ENCODE measurements at places on chromosomes 4 and X. TPM values are rescaled to one million over a fixed set of nuclear protein-coding genes. Genes with fewer than 3 reads are reported as not detected.

DNA sequence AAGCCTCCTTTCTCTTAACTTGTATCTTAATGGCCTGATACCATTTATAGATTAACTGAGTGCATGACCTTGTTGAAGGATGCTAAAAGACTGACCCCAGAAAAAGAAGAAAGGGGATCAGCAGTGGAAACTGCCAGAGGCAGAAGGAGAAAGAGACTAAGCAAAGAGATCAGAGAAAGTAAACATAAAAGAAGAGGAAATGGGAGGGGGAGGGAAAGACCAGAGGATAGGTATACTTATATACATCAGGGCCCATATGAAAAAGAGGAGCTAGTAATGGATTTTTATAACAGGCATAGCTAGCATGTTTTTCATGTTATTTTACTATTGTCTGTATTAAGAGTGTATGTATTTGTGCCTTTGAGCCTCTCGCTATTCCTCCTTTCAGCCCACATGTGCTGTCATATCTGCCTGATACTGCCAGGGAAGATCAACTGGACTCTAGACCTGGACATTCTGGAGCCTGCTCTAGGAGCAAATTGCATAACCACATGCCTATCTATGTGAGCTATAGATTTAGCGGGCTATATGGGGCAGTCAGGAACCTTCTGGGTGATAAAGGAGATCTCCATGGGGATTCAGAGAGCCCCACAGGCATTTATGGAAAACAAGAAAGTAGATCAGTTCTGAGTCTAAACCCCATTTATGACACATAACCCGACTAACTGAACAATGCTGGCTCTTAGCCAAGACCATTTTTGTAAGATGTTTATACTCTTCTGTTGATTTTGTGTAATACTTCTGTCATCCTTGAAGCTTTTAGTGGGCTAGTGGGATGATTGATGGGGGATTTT lies 13.4 kb upstream of the SNX12 start:
- DNase-seq: no peak

DNA sequence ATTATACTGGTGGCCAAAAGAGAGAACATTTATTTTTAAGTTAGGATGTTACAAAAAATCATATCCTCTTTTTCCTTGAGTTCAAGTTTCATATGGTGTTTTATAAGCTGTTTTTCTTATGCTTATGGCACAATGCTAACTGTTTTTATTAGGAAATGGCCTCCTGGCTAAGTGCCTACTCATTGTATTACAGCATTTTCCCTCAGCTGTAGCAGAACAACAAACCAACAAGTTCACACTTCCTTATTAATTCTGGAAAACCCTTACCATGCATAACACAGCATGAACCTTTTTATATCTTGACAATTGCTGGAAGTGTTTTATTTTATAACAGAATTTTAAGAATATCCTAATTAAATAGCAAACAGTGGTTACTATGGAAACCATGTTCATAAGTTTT lies 165.8 kb downstream of the GASK1B start:
- no peak for DNase-seq

GRCh38 chrX:39725928-39726619 lies 371.7 kb downstream of the BCOR start:
- DNase-seq: no peak

DNA sequence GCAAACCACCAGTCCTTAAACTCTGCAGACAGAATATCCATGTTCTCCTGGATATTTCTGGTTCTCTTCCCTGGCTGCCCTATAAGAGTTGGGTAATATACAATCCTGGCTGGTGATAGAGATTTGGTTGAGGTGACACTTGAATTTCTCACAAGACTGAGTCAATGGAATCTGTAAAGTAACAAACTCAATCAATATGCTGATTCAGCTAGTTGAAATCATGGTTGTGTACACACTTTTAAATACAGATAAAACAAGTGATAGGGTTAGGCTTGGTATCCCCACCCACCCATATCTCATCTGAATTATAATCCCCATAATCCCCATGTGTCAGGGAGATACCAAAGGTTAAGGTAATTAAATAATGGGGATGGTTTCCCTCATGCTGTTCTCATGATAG lies 349.2 kb upstream of the MAD2L1 start:
- DNase-seq: no peak

DNA sequence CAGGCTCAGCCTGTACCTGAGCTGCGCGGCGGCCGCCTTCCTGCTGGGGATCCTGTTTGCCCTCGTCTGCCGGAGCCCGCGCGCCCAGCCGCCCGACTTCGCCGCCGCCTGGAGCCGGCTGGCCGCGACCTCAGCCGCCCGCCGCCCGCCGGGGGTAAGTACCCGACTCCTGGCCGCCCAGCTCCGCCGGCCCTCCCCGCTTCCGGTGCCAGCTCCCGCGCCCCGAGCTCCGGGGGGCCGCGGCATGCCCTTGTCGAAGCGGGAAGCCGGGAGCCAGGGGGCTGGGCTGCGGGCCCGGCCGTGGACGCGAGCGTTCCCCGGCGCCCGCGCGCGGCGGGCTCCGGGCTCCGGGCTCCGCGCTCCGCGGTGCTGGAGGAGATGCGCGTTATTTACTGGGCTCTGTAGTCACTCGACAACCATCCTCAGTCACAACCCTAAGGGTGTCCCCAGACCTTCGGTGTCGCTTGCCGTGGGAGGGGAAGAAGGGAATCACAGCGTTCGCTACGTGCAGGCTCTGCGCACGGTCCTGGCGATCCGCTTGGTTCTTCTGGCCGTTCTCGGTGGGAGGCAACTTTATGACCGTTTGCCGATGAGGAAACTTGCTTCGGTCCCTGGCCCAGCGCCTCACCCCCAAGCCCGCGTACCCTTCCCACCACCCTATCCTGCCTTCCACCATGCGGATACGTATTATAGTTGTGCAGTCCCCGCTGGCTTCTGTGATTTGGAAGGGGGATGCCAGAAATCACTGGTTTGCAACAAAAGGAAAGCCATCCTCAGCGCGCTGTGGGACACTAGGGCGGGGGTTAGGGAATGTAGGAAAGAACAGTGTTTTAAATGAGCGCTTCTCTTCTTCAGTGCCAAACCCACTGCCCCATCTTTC lies 944 bp downstream of the SNX25 start:
- DNase-seq: peak; percentile 69

DNA sequence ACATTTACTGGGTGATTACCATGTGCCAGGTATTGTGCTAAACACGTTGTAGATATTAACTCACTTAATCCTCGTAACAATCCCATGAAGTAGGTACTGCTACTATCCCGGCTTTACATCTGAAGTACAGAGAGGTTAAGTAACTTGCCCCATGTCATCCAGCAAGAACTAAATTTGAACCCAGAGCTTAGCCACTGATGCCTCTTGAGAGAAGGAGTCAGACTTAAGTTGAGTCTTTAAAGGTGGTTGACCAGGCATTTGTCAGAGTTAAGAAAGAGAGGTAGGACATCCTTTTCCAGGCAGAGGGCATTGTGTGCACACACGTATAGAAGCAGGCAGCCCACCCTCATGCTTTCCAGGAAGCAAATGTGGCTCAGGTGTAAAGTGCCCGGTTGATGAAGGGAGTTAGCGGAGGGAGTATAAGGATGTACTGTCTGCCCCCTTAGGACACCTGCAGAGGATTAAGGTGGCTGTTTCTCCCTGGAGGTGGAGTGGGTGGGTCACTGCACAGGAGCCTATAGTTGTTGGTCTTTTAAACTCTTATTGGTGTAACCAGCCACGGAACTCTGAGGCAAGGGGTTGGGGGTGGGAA lies 335 bp upstream of the CD38 start:
- no peak for DNase-seq

The ALAS2 gene
- total RNA-seq: 0.44 TPM

The ACOT9 gene
- total RNA-seq: 45.3 TPM

DNA sequence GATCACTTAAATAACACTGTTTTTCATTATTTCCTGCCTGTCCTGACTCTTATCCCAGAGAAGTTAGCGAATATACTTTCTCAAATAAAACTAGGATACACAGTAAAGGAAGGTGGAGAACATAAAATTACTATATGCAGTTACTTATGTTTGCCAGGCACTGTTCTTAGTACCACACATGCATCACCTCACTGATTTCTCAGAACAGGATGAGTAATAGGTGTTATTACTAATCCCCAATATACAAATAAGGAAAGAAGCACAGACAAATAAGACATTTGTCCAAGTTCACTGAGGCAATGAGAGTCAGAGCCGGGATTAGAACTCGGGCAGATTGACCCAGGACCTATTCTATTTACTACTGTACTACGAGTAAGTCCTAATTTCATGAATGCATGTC lies 91.7 kb downstream of the CORIN start:
- no peak for DNase-seq

The MFAP3L gene
- 1.5 TPM for total RNA-seq

DNA sequence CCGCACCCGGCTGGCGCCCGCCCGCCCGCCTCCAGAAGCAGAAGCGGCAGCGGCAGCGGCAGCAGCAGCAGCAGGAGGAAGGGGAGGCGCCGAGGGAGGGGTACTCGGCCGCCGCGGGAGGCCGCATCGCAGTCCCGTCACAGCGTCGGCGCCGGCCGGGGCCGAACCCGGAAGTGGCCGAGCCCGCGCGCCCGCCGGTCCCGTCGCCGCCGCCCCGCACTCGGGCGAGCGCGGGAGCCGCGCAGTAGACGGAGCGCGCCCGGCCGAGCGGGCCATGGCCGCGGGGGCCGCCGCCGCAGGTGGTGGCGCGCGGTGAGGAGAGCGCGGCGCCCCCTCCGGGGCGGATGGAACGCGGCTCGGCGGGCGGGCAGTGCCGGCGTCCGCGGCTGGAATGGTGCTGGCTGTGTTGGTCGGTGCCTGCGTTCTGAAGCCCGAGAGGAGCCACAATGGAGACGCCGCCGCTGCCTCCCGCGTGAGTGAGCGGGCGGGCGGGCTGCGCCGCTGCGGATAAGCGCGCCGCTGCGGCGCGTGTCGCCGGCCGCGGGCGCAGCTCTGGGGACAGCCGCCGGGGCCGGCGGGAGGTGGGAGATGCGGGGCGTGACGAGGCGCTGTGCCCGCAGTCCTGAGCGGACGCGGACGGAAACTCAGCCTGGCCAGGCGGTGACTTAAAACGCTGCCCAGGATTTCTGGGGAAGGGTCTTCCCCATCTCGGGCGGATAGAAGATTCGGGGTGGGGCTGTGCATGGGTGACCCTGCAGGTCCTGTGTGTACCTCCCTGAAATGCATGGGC lies at the start of gene KLHL2:
Gene KLHL2 (plus strand): TSS at position 131 of the 790 bp plus-strand sequence. CDS start 316 bp downstream, at position 447.
- DNase-seq: peak; percentile 93

- no peak for DNase-seq
Observed at GRCh38 chr4:123102897-123103471, 180.6 kb upstream of the NUDT6 start.

The APLN gene
- total RNA-seq: 14.1 TPM

DNA sequence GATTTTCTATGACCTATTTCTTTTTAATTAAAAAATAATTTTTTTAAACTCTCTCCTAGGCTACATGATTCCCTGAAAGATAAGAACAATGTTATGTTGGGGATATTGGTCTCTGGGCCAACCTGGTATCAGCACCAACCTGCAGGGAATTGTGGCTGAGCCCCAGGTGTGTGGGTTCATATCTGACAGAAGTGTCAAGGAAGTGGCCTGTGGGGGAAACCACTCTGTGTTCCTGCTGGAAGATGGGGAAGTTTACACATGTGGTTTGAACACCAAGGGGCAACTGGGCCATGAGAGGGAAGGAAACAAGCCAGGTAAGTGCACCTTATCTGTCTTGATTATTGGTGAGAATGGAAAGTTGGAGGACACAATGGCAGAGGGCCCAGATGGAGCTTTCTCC lies 13.5 kb downstream of the HERC3 start:
- no peak for DNase-seq

DNA sequence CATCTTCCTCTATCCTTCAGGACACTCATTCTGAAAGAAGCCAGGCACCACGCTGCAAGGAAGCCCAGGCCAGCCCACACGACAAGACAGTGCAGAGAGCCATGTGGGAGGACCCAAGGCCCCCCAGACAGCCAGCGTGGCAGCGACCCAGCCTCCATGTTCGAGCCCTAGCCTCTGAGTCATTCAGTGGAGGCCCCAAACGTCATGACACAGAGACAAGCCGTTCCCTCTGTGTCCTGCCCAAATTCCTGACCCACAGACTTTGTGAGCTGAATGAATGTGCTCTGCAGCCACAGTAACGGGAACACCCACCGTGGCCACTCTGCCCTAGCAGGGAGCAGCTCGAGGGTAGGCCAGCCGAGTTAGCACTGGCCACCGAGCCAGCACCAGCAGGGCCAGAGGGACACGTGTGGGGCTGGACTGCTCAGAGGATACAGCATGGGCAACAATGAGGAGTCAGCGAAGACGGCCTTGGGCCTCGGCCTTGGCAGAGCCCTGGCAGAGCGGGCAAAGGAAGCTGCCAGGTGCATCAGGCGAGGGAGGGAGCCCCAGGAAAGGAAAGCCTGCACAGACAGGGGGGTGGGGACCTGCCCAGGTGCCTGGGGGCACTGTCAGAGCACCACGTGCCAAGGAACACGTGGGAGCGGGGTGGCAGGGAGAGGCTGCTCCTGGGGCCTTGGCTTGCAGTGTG lies 8.6 kb downstream of the BLOC1S4 start:
- no peak for DNase-seq

GRCh38 chr4:100430451-100430850 lies 87.4 kb downstream of the EMCN start:
- DNase-seq: no peak

The HOPX gene
- total RNA-seq: 223 TPM

The MAGEA6 gene
- not detected for total RNA-seq

GRCh38 chr4:30716158-30716557 lies 4.0 kb upstream of the PCDH7 start:
- DNase-seq: no peak

The PRDM8 gene
- total RNA-seq: 0.39 TPM

DNA sequence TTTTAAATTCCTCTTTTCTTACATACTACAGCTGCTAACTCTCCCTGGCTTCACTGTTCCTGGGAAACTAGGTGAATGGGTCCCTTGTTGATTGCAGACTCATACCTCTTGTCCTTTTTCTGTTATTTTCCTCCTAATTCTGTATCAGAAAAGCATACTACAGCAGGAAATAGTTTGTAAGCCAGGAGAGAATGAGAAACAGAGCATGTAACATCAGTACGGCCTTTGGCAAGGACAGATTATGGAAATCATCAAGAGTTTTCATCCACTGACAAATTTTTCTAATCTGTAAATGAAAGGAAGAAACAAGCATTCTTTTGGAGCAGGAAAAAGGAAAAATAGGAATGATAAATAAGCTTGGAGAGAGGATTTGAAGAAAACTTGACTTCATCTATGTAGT lies 239.2 kb downstream of the ANTXR2 start:
- DNase-seq: no peak

Measured in heart left ventricle (tissue), 16 donors.